ENCODE measurements at places on chromosomes 12 and 14.

- DNase-seq: peak; percentile 51
Measured at GRCh38 chr14:34554540-34555250, 15.2 kb upstream of the EAPP start.

DNA sequence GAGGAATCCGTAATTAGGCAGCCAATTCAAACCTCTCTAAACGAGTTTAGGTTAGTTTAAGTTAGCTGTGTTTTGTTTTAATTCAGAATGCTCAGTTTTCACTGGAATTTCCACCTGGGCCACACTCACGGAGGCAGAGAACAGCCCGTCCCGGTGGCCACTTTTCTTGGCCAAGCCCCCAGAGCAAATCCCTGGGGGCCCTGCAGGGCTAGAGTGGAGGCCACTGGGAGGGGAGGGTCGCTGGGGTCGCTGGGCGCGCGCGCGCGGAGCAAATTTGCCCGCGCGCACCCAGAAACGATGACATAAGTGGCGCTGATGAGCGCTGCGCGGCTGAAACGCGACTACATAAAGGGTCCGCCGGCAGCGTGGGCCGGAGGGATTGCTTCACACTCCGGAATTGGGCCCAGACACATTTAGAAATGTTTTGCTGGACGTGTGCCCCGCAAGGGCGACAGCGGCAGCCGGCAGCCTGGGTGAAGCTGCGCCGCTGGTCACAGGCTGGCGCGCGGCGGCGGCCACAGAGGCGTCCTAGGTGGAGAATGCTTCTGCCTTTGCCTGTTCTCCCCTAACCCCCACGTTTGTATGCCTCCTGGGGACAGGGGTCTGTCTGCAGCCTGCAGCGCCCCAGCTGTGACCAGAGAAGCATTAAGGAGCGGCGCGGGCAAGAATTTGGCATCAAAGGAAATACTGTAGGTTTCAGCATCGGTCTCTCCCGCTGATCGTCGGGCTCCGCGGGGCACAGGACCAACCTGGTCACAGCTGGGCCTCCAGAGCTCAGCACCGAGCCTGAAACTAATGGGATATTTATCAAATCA, 37.9 kb upstream of the TBX5 start:
- DNase-seq: no peak

- DNase-seq: no peak
Measured at GRCh38 chr12:49030119-49030518, 11.5 kb upstream of the PRKAG1 start.

DNA sequence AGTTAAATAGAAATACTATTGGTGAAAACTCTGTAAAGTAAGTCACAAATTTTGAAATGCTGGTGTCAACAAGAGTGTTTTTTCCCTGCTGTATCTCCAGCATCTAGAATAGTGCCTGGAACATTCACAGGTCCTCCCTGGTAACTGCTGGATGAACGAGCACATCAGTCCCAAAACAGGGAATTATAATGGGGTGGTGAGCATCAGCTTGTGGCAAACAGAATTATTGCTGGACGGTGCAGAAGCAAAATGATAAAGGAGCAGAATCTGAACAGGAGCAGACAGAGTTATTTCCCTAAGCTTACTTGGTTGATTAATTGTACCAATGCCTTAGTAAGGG, 129.9 kb downstream of the GRIP1 start:
- DNase-seq: no peak

DNA sequence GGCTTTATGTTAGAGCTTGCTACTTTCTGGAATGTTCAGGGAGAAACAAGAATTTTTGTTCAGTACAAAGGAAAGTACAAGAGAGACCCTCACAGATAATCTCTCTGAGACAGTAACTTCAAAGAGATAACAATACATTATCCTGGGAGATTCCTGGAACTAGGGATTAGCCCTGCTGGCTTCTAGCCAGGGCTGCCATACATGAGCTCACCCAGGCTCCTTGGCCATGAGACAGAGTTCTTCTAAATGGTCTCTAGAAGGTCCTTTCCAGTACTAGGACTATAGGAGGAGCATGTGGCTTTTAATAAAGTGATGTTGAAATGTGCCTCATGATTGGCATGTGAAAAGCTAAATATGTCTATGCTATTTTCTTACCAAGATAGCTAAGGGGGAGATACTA, 342.5 kb downstream of the EMP1 start:
- DNase-seq: no peak

- DNase-seq: no peak
Measured at GRCh38 chr12:52613384-52614030, 4.9 kb downstream of the KRT73 start.

Measured in natural killer cell (primary cell).